Sciatic nerve (tissue), 2 donors: ENCODE measurements at places on chromosomes 16 and 17. TPM values are rescaled to one million over a fixed set of nuclear protein-coding genes. Genes with fewer than 3 reads are reported as not detected.

GRCh38 chr17:39981766-39982375 lies 1.3 kb downstream of the PSMD3 start:
- DNase-seq = no peak

GRCh38 chr16:10981697-10982216 lies 37.4 kb downstream of the CLEC16A start:
- no peak for DNase-seq

GRCh38 chr17:32798938-32799337 lies 78.0 kb downstream of the MYO1D start:
- DNase-seq = no peak

DNA sequence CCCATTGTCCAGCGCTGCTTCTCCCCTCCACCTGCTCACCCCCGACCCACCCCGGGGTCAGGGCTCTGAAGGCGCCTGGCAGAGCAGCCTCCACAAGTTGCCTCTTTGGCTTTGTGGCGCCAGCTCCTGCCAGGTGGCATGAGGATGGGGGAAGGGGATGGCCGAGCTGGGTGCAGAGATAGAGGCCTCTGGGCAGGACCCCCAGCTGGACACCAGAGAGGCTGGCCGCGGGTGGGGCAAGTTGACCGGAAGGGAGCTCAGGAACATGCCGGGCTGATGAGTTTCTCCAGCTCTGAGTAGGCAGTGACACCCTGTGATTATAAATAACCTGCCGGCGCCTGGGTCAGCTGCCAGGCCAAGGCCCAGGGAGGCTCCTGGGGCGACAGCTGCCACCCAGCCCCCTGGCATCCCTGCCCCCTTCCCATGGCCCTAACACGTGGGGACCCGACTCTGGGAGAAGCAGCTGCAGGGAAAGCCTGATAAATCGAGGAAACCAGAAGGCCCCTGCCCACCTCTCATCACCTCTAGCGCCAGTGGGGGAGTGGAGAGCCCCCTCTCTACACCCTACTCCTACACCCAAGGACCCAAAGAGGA lies 729 bp downstream of the P2RX5 start:
- no peak for DNase-seq

DNA sequence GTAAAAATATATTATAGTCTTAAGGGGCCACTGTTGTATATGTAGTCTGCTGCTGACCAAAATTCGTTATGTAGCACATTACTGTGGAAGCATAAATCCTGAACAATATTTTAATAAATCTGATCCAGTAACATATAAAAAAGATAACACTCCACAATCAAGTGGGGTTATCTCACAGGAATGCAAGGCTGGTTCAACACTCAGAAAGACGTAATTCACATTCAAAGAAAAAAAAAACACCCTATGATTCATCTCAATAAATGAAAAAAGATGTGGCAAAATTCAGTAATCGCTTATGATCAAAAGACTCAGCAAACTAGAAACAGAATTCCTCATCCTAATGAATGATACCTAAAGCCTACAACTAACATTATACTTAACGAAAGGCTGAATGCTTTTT lies 47.8 kb downstream of the CREBBP start:
- no peak for DNase-seq

Gene TP53TG3
- not detected for total RNA-seq

- DNase-seq = no peak
Observed at GRCh38 chr16:56115817-56116576, 75.3 kb upstream of the GNAO1 start.

DNA sequence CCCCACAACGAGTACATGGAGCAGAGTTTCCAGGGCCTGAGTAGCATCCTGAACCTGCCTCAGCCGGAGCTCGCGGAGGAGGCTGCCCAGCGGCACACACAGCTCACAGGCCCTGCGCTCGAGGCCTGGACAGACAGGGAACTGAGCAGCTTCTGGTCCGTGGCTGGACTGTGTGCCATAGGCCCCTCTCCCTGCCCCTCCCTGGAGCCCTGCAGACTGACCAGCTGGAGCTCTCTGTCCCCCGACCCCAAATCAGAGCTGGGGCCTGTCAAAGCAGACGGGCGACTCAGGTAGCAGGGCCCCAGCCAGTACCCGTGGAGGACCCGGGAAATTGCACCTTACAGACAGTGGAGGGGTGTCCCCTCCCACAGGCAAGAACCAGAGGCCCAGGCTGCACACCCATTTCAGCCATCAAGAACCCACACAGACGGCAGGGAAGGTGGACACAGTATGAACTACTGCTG lies 13.0 kb downstream of the MRPL27 start:
- peak; percentile 50 for DNase-seq

Gene KRTAP4-2
- not detected for total RNA-seq

DNA sequence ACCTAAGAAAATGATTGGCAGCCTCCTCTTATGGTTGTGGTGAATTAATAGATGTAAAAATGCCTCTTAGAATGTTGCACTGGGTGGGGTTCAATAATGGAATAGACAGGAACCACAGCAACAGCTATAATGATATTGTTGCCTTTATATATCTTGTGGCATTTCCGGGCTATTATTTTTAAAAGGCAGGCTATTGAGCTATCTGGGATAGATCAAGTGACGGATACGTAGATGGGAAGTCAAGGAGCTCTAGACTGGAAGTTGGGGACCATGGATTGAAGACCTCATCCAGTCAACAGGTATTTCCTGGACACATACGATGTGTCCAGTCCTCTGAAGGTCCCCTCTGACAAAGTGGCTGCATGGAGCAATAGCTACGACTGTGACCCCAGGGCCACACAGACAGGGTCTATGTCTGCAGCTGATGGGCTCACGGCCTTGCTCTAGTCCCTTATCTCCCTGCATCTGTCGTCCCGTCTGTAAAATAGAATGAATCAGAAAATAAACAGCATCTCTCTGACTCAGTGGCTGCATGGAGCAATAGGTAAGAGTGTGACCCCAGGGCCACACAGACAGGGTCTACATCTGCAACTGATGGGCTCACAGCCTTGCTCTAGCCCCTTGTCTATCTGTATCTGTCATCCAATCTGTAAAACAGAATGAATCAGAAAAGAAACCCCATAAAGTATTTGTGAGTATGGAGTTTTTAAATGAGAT lies 117.7 kb upstream of the FOXF1 start:
- DNase-seq = no peak

DNA sequence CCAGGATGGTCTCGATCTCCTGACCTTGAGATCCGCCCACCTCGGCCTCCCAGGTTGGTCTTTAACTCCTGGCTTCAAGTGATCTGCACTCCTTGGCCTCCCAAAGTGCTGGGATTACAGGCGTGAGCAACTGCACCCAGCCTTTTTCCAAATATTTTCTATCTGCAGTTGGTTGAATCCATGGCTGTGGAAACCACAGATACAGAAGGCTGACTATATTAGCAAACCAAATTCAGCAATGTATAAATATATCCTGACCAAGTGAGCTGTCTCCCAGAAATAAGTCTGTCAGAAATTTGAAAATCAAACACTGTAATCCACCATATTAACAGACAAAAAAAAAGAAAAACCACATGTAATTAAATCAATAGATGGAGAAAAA lies 9.6 kb downstream of the CFDP1 start:
- no peak for DNase-seq

DNA sequence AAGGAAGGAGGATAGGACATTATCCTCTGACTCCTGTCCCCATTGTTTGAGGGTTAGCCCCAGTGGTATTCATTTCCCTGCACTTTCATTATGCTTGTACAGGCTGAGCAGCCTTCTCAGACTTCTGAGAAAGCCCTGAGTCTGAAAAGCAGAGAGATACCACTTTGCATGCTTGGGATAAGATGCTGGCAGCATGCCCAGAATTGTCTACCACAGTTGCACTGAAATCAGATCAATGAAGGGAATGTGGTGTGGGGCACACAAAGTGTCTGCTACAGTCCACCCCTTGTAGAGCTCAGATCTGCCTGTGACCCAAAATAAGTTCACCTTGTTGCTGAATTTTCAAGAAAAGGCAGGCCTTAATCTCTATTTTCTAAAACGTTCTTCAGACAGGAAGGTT lies 160.6 kb downstream of the CCT6B start:
- no peak for DNase-seq

DNA sequence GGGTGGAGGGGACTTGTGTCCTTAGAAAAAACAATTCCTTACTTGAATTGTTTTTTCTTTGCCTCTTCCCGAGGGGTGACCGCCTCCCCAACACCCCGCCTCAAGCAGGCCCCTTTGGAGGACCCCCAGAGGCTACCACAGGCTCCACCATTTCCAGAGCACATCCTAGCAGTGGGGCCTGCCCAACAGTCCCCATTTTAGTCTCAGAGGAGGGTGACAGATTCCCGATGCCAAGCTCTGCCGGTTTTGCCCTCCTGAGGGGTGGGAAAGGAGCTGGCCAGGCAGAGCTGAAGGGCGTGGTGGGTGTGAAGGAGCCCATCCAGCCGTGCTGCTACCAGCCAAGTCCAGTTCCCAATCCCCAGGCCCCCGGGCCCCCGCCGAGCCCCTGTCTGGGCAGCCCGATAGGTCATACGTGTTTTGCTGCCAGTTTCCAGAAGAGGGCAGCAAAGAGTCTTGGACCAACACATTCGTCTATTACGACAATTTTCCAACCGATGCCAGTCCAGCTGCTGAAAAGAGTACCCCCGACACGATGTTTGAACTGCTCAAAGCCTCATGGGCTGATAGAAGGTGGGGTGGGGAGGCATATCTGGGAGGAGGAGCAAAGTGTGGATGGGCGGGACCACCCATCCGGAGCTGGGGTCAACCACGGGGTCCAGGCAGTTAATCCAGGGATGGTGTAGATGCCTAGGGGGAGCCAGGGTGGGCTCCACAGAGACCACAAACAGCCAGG lies 18.8 kb upstream of the GAA start:
- peak; percentile 81 for DNase-seq

- DNase-seq = peak; percentile 69
Observed at GRCh38 chr17:16415031-16415924, at the start of gene TRPV2. Gene TRPV2, plus strand, starts transcription at chr17:16415571. Its CDS starts 2,098 bp downstream, at chr17:16417669.

Gene SAMD14
- 2.5 TPM for total RNA-seq

Gene KRT25
- not detected for total RNA-seq

DNA sequence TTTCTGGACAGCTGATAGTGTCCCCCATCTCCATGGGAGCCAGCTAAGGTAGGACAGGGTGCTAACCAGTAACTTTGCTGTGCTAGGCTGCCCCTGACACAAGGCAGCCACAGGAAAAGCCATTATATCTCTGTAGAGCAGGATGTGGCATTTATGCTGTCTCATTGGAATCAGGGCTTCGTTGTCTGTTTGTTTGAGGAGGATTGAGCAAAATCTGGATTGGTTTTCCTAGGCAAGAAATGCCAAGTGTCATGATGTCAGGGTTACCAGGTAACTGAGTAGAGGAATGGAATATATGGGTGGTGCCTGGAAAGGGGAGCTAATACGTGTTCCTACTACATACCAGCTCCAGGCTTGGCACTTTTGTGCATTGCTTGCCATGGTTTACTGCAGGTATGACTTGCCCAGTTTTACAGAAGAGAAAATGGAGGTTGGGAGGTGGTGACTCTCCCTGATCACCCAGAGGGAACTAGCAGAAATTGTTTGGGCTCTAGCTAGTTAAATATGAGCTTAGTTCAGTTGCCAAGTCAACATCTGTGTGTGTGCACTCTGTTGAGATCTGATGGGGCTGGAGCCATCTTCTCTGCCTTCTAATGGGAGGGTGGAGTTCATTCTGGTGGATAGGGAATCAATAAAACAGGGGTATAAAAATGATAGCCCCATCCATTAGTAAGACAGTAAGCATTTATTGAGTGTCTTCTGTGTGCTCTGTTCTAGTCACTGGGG lies 33.9 kb downstream of the GNAO1 start:
- no peak for DNase-seq

DNA sequence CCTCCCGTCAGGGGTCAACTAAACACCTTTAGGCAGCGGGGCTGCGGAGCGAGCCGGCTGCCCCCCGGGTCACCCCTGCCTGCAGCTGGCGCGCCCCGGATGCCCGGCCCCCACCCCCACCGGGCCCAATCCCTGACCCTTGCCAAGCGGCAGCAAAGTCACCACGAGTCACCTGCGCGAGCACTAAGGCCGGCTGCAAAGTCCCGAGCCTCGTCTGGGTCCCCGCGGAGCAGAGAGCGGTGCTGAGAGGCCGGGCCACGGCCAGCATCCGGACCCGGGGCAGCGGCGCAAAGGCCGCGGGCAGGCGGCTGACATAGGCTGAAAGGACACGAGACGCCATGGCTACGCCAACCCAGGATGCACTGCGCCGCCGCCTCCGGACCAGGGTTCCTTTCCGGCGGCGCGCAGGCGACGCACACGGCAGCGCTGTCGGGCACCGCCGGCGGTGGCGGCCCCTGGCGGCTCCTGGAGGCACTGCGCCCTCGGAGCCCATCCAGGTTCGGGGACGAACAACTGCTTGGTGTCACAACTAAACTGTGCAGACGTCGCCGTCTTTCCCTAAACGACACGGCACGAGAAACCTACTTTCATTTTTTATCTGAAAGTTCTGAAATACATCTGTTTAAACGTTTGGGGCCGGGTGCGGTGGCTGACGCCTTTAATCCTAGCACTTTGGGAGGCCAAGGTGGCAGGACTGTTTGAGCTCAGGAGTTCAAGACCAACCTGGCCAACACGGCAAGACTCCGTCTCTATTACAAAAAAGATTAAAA lies at the start of gene NDUFAB1:
TSS of gene NDUFAB1 (minus strand) at position 366 of the 770 bp plus-strand sequence. CDS start at position 340, 26 bp downstream.
- peak; percentile 93 for DNase-seq

GRCh38 chr17:56835264-56835585 lies 1.3 kb downstream of the DGKE start:
- DNase-seq = no peak

GRCh38 chr16:648071-648780 lies 939 bp upstream of the WDR90 start:
- no peak for DNase-seq

Gene SMTNL2
- 1.6 TPM for total RNA-seq

Gene ITGA2B
- total RNA-seq = 6.2 TPM

Gene KRT20
- total RNA-seq = not detected

DNA sequence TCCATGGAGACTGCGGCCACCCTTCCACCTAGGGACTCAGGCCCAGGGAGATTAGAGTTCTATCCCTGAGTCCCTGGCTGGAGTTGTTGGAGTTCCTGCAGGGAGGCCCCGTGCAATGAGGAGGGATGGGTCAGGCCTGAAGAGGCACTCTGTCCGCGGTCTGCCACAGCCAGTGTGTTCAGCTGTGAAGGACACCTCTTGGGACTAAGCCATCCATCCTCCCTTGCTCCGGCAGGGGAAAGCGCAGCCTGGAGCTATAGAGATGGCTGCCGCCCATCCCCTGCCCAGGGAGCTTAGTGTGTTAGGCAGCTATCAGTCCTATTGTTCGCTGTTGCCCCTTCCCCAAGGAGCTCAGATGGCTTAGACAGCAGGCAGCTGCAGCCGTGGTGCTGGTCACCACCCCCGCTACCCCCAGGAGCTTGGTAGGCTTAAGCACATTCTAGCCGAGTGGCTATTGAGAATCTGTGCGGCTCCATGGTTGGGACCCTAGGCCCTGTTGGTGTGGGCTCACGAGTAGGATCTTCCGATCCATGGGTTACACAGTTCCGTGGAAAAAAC lies 141.3 kb downstream of the CYB561 start:
- no peak for DNase-seq

DNA sequence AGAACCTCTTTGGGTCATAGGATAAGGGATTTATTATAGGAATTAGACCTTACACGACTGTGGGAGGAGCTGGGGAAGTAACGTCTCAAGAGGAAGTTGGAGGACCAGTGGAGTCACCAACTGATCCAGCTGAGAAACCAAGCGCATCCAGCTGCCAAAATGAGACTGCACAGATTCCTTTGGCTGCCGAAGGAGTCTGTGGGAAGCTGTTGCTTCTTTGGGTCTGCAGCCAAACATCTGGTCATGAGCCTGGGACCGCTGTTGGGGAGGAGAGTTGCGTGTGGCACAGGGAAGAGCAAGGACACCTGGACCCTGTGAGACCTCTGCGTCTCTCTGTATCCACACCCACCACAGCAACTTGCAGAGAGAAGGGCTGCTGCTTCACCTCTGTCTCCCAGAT lies 2.4 kb upstream of the NACA2 start:
- no peak for DNase-seq
